Naive thymus-derived CD4-positive, alpha-beta T cell (primary cell): ENCODE measurements at places on chromosomes 12 and 14.

GRCh38 chr12:49947593-49948226 is 2.8 kb upstream of the AQP2 start:
- no peak for DNase-seq

DNA sequence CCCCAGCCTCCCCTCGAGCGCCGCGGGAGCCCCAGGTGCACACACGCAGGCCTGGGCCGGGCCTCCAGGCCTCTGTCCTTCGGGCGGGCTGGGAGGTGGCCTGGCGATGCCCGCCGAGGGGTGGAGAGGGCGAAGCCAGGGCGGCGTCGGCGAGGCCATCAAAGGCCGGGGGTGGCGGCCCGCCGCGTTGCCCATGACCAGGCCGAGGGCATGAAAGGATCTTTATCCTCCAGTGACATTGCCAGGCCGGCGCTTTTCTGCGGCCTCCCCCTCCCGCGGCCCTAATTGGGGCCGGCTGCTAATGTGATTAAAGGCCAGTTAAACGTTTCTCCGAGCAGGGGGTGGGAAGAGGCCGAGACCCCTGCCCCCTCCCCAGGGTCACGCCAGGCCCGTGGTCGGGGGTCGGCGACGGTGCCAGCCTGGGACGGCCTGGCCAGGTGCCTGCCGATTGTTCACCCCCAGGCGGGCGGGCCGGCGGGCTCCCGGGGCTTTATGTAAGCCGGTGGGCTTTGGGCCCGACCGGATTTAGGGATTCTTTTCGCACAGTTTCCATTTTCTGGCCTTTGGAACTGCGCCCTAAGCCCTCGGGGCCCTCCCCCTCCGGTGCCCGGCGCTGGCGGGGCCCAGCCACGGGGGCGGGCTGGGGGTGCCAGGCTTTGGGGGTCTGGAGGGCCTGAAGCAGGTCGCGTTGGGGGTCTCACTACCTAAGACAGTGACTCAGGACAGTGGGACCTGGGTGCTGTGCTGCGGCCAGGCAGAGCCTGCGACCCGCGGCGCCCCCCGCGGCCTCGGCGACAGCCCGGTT is 103.2 kb upstream of the DIO3 start:
- DNase-seq: no peak

GRCh38 chr12:26941215-26941594 is 2.9 kb downstream of the FGFR1OP2 start:
- no peak for DNase-seq

GRCh38 chr12:74899031-74899829 is 310.4 kb downstream of the KCNC2 start:
- DNase-seq: no peak

GRCh38 chr14:93533842-93534241 is 103.1 kb downstream of the UNC79 start:
- DNase-seq: no peak

GRCh38 chr12:117444781-117445180 is 83.4 kb upstream of the NOS1 start:
- DNase-seq: no peak

DNA sequence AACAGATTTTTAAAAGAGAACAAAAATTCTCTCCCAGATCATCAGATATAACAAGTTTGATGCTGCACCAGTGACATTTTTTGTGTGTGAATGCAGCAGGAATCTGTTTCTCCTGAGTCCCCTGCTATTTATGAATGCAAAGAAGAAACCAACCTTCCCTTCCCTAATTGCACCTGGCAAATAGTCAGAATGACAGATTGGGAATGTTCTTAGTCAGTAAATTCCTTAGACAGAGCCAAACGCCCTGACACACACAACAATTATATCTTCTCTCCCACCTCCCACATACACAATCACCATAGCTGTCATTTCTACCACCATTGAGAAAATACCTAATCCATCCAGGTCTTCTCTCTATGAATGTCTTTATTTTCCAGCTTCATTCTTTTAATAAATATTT is 174.4 kb downstream of the ALG10B start:
- no peak for DNase-seq

GRCh38 chr12:46221255-46222128 is 47.4 kb downstream of the SLC38A1 start:
- DNase-seq: no peak

- DNase-seq: no peak
Observed at GRCh38 chr12:44054281-44054680, 218.4 kb downstream of the TMEM117 start.

- DNase-seq: no peak
Observed at GRCh38 chr14:89067293-89067972, 243.0 kb downstream of the TTC8 start.

DNA sequence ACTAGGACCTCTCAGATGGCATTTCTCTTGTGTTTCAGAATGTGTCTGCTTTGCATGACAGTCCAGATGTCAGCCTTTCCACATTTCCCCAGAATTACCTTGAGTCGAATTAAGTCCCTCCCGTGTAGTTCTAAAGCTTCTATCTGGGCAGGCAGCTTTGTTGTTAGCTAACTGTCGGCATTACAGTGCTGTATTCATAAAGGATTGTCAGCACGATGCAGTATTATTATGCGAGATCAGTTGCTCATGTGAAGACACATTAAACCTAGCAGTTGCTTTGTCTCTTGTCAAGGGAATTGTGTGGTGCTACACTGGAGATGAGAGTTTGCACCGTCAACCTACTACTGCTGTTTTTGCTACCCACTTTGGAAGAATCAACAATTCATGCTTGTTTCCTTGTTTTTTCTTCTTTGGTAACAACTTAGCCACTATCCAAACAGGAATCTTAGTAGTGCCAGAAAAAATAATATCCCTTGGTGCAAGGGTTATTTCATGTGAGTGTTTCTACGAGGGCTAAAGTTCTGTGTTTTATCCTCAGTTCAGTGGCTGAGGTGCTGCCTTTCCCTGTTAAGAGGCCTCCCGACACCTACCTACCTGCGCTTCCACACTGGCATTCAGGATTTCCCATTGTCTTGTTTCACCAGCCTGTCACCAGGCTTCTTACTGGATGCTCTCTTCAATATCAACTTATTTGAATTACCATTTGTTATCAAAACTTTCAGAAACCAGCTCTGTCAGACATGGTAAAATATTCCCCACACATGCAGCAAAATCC is 297.9 kb upstream of the G2E3 start:
- no peak for DNase-seq

DNA sequence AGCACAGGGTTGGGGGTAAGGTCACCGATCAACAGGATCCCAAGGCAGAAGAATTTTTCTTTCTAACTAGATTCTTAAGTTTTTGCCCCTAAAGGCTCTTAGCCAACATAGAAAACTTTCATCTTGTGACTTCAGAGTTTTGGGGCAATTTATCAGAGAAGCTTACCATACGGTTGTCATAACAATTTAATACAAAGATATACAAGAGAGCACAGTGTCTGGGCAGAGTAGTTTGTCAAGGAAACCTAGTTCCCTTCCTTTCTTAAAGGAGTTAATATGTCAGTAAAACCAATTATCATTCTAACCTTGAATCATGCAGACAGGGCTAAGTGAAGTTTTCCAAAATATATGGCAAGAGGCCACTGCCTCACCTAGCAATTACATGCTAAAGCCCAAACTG is 18.4 kb downstream of the NR2C1 start:
- no peak for DNase-seq

DNA sequence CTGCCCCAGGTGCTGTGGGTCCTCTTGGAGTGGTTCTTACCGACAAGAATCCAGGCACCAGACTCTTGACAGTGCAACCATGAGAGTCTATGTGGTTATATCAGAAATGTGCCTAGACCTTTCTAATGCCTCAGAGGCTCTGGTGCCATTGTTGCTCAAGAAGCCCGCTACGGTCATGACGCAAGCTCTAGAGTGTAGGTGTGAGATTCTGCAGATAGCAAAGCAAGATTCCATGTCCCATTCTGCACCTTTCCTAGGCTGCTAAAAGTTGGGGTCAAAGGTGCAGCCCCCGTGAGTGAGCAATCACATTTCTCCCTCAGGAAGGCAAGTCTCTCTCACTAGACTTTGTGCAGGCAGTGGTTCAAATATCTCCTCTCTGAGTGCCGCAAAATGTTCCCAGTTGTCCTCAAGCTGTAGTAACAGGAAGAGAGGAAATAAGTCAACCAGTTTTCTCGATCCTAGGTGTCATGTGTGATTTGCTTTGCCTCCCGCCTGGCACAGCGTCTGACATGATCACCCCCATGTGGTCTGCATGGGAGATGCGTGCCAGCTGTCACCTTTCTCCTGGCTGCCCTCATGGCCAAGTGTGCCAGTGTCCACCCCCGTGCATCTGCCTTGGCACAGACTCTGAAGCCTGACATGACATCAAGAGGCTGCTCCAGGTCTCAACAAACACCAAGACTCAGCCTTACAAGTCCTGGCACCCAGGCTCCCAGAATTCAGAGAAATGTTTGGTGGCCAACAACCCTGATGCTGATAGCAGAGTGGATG is 122.5 kb upstream of the COCH start:
- DNase-seq: no peak

GRCh38 chr12:16062611-16063010 is 151.5 kb downstream of the DERA start:
- no peak for DNase-seq

DNA sequence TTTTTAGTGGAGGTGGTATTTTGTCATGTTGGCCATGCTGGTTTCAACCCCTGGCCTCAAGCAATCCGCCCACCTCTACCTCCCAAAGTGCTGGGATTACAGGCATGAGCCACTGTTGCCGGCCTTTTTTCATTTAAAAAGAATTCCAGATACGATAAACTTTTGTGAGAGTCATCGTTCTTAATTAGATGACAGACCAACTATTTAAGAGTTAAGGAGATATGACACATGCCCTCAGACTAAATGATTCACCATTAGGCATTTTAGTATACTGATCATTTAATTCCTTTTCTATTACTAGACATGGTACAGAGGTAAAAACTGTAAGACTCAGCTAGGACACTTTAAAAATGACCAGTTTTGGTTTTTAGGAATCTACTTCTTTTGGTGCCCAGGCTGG is 2.4 kb downstream of the ANKRD13A start:
- no peak for DNase-seq

- no peak for DNase-seq
Observed at GRCh38 chr14:73264885-73265720, 27.8 kb downstream of the PAPLN start.

DNA sequence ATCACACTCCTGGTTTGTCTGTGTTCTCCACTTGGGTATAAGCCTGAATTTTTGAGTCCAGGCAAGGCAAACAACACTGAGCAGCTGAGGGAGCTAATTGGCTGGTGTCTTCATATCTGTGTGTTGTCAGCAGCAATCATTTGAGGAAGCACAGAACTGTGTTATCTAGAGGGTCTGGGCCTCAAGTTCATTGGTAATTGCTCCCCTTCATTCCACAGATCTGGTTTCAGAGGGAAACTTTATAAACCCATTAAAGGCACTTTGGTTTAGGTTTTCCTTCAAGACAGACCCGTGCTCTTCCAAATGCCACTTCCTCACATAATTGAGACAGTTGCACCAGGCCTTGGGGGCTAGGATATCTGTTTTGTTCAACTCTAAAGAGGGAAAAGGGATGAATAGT is 5.6 kb downstream of the DACT1 start:
- DNase-seq: no peak

GRCh38 chr14:23533652-23534435 is 17.7 kb downstream of the ZFHX2 start:
- no peak for DNase-seq

DNA sequence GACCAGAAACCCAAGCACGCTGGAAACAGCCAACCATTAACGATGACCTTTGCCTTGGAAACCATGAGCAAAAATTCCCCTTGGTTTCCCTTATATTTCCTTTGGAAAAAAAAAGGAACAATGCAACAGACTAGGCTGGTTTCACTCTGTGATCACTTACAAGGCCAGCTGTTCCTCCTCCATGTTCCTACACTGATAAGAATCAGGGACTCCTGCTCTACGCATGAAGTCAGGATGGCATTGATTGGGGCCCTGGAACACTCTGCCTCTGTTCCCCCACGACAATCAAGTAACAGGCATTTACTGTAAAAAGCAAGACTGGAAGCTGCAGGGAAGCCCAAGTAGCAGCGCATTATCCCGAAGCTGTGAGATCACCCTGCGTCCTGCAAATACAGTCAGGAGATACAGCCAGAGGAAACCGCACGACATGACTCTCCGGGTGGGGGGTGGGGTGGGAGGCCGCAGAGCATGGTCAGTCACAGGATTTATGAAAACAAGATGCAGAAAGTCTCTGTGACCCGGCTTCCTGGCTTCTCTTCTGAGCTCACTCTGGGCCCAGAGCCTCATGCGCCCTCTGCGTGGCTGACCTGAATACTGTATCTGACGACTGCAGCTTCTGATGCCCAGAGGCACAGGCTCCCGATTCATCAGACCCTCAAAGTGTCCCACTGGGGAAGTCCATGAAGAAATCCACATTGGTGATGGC is 31.1 kb downstream of the SSH1 start:
- DNase-seq: no peak

DNA sequence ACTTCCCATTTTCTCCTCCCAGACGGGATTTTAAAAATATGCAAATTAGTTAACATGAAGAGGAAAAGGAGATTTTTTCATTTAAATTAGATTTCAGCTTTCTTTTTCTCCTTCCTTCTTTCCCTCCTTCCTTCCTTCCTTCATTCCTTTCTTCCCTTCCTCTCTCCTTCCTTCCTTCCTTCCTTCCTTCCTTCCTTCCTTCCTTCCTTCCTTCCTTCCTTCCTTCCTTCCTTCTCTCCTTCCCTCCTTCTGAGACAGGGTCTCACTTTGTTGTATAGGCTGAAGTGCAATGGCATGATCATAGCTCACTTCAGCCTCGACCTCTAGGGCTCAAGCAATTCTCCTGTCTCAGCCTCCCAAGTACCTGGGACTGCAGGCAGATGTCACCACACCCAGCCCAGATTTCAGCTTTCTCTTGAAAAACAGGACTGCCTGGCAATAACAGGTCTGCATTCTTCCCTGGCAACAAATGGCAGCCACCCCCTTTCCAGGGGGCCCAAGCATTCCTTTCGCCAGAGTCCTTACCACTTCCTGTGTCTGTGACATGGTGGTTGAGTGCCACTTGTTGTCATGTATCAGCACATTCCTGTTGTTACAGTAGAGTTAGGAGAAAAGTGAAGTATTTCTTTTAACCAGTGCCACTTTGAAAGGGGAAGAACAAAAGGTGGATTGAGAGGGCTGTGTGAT is 119.1 kb downstream of the PTPN11 start:
- no peak for DNase-seq
